ENCODE measurements at places on chromosomes 7 and 10. TPM values are rescaled to one million over a fixed set of nuclear protein-coding genes. Genes with fewer than 3 reads are reported as not detected.

Gene CALML3
- total RNA-seq: not detected

Gene GTF2I
- 78.1 TPM for total RNA-seq

Gene PAX2
- 0.38 TPM for total RNA-seq

Gene SLC13A4
- total RNA-seq: under 0.01 TPM

Gene MKRN1
- total RNA-seq: 57.1 TPM

Gene TMEM184A
- total RNA-seq: under 0.01 TPM

Gene SEMA3A
- 81.9 TPM for total RNA-seq

Gene CHAT
- not detected for total RNA-seq

Gene VWDE
- 0.19 TPM for total RNA-seq

Gene CPSF4
- total RNA-seq: 36.1 TPM

Gene RAPGEF5
- total RNA-seq: 11.7 TPM

Gene SYNPO2L
- total RNA-seq: under 0.01 TPM

Gene ABCA13
- 0.56 TPM for total RNA-seq

Measured in regular cardiac myocyte (primary cell).